ENCODE measurements at places on chromosomes 3 and 15.
A peak's percentile ranks its signal among the peaks of the same experiment; 100 is the strongest.

DNA sequence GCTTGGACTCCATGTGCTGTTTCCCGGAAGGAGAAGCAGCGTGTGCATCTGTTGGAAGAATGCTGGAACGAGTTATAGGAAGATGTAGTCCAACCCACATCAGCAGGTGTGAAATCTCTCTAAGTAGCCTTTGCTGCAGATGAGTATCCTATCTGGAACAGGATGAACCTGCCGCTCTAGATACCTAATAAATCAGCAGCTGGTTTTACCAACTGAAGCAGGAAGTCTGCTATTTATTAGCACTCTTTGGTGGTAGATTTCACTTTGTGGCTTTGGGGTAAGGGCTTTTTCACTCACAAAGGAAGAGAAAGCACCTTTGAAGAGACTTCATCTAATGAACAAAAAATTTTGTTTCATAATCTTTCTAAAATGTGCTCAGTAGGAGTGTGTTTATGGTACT lies 66.4 kb downstream of the DCUN1D1 start:
- no peak for DNase-seq

- DNase-seq: no peak
Measured at GRCh38 chr3:149647812-149648211, 10.0 kb downstream of the WWTR1 start.

DNA sequence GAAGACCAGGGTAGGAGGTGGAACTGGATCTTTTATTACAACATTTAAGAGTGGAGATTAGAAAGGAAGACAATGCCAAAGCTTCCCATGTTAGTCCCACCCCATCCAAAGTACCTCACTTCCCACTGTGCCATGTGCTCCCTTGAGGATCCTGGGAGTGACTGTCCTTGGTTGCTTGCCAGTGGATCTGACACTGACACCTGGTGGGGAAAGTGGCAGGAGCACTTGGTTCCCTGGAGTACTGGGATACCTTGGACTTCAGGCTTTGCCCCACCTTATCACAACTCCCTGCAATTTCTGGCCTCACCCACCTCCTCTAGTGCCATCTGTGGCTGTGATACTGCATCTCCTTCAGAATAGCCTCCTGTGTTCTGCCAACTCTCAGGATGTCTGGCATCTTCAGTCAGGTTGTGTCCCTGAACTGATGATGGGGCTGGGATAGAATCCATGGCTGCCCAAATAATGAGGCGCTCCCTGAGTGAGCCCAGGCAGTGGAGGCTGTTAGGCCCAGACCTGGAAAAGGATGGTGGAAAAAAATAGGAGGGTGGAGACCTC lies 1.3 kb downstream of the ELL3 start:
- peak; percentile 27 for DNase-seq

GRCh38 chr15:75125935-75126334 lies 75.7 kb upstream of the C15orf39 start:
- no peak for DNase-seq

GRCh38 chr15:81981908-81982307 lies 63.9 kb downstream of the MEX3B start:
- no peak for DNase-seq
